ENCODE measurements at places on chromosomes 7 and 10.

DNA sequence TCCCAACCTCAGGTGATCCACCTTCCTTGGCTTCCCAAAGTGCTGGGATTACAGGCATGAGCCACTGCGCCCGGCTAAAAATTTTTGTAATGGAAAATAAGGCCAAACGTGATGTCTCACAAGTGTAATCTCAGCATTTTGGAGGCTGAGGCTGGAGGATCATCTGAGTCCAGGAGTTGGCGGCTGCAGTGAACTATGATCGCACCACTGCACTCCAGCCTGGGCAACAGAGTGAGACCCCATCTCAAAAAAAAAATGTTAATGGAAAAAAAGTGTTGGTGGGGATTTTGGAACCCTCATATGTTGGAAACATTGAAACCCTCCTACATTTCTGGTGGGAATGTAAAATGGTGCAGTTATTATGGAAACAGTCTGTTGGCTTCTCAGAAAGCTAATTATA is 2.7 kb upstream of the SRPK2 start:
- no peak for DNase-seq

DNA sequence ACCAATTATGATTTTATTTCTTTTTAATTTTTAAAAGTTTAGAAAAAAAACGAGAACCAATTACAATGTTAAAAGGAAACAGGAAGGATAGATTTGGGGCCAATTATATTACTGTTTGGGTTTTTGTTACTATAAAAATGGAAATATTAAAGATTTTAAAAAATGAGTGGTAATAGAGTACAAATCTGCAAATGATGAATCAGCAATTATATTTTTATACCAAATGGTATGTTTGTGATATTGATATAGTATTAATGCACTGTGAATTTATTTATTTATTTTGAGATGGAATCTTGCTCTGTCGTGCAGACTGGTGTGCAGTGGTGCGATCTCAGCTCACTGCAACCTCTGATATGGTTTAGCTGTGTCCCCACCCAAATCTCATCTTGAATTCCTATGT is 11.5 kb upstream of the GARIN1A start:
- no peak for DNase-seq

GRCh38 chr7:134724606-134725005 is 54.8 kb upstream of the CALD1 start:
- no peak for DNase-seq

- DNase-seq, result no peak
Measured at GRCh38 chr10:96902117-96902516, 70.0 kb downstream of the LCOR start.

DNA sequence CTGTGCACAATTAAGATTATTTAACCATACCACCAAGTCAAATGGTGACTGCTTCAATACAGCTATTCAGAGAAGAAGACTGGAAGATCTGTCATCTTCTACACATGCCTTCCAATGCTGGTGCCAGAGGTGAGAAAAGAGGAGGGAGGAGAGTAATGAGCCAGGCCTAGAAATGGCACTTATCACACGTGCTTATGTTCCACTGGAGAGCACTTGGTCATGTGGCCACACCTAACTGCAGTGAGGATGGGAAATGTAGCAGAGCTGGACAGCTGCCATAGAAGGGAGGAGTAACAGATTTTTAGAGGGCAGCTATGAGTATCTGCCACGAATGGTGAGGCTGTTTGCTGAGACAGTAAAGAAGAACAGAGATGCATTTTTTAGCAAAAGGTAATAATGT is 77.1 kb downstream of the MPLKIP start:
- no peak for DNase-seq

Data from stimulated activated CD4-positive, alpha-beta T cell treated with anti-CD3 and anti-CD28 coated beads, Interleukin-1b, Interleukin-23, amount 100 ng/mL, for 4 hours (primary cell).